ENCODE measurements at places on chromosomes 6 and 20.

DNA sequence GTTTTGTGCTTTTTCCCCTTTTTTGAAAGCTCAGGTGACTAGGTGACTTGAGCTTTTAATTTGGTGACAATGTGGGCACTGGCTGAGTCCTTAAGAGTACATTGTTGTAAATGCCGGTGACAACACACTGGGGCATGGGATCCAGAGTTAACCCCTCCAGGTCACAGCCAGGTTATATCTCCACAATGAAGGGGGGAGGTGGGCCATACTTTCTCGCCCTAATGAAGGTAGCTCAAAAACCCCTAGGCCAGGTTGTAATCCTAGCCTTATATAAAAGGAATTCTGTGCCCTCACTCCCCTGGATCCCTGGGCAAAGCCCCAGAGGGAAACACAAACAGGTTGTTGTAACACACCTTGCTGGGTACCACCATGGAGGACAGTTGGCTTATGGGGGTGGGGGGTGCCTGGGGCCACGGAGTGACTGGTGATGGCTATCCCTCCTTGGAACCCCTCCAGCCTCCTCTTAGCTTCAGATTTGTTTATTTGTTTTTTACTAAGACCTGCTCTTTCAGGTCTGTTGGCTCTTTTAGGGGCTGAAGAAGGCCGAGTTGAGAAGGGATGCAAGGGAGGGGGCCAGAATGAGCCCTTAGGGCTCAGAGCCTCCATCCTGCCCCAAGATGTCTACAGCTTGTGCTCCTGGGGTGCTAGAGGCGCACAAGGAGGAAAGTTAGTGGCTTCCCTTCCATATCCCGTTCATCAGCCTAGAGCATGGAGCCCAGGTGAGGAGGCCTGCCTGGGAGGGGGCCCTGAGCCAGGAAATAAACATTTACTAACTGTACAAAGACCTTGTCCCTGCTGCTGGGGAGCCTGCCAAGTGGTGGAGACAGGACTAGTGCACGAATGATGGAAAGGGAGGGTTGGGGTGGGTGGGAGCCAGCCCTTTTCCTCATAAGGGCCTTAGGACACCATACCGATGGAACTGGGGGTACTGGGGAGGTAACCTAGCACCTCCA, 2.2 kb upstream of the VEGFA start:
- no peak for DNase-seq

DNA sequence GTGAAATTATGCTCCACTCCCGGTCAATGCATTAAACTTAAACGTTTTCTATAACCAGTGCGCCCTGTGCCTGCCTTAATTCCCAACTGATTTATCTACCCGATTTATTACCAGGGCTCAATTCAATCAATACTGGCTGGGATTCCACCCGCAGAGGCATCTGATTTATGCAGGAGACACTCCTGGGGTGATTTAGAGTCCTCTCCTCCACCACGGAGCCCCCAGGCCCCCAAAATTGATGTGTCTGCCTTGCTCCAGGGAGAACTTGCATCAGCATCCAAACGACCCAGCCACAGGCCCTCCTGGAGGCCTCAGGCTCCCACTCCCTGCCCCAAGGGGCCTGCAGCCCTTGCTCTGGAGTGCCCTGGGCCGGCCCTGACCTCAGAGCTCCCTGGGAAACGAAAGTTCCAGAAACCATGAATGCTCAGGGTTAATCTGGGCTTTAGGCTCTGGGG, 29.5 kb downstream of the ANKRD60 start:
- DNase-seq = no peak

GRCh38 chr6:109139109-109139508, 43.8 kb downstream of the CEP57L1 start:
- DNase-seq = no peak

- no peak for DNase-seq
Observed at GRCh38 chr6:142296975-142297604, 4.7 kb upstream of the ADGRG6 start.

- no peak for DNase-seq
Observed at GRCh38 chr20:57970116-57970515, 258.3 kb downstream of the ANKRD60 start.

- DNase-seq = peak; percentile 25
Observed at GRCh38 chr6:26270903-26271667, 93.9 kb upstream of the BTN3A2 start.

GRCh38 chr6:157150076-157150475, 173.2 kb downstream of the TMEM242 start:
- no peak for DNase-seq

DNA sequence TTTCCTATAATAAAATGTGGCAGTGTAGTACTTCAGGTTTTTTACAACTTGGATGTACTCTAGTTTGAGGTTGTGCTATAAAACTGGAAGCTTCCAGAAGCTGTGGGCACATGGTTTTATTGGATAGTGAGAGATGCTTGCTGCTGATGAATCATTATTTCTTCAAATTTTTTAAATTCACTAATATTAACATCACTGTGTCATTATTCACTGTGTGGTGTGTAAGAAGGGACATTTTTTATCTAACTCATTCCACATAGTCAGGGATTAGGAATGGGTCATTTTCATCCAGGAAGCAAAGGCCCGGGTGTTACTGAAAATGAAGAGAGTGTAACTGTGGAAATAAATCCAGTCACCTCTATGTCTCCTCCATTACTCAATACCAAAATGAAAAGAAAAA, 421.0 kb downstream of the TENT5A start:
- no peak for DNase-seq

DNA sequence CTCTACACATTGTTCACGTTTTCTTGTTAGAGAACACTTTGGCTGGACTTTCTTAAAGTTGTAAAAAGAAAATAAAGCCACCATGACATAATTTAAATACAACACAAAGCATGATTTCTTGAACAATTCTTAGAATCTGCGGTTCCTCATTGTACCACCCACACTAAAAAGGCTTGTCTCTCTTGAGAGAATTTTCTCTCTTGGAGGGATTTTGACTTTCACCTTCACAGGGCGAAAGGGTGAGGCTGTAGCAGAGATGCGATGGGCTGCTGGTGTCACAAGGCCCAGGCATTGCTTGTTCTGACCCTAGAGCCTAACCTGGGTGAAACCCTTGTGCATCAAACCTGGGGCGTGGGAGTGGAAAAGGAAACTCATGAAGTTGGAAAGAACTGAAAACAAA, 122.7 kb upstream of the RIPOR2 start:
- no peak for DNase-seq

GRCh38 chr6:97705568-97705967, 422.6 kb upstream of the MMS22L start:
- DNase-seq = peak; percentile 35

DNA sequence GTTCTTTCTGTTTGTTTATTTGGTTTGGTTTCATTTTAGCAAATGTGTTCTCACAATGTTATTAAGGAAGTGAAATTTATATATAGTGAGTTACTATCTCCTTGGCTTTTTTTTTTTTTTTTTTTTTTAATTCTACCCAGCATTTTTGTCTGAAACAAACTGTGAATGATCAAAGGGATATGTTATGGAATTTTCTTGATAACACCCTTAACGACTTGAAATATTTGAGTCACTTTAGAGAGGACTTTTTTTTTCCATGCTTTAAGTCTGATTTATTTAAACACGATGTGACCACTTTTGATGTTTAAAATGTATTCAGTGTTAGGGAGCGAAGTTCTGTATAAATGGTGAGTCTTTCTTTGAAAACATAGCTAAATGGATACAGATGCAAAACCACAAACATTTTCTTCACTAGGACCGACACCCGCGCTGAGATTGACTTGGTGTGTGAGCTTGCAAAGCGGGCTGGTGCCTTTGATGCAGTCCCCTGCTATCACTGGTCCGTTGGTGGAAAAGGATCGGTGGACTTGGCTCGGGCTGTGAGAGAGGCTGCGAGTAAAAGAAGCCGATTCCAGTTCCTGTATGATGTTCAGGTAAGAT, 149.7 kb downstream of the MTHFD1L start:
- no peak for DNase-seq

DNA sequence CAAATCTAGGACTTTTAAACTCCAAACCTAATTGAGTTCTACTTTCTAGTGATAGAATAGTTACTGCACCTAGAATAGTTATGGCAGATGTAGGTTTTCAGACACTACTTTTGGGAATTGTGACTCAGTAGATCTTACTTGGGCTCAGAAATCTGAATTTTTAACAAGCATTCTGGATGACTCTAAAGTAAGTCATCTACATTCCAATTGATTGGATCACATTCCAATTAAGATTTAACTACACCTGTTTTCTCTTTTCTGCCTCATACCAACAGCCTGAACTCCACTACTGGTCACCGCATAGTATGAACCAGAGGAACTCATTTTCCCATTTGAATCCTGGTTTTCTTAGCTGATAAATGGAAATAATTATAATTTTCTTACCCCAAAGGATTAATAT, 49.5 kb upstream of the TFAP2D start:
- DNase-seq = no peak

GRCh38 chr6:134164300-134164699, 111.9 kb upstream of the SLC2A12 start:
- no peak for DNase-seq

GRCh38 chr20:35611482-35611881, 4.1 kb upstream of the SPAG4 start:
- DNase-seq = no peak

- no peak for DNase-seq
Observed at GRCh38 chr6:29815118-29815750, 12.4 kb upstream of the HLA-G start.

GRCh38 chr6:6790393-6790792, 201.9 kb downstream of the LY86 start:
- no peak for DNase-seq

GRCh38 chr6:162899148-162899547, 171.4 kb downstream of the PACRG start:
- no peak for DNase-seq

DNA sequence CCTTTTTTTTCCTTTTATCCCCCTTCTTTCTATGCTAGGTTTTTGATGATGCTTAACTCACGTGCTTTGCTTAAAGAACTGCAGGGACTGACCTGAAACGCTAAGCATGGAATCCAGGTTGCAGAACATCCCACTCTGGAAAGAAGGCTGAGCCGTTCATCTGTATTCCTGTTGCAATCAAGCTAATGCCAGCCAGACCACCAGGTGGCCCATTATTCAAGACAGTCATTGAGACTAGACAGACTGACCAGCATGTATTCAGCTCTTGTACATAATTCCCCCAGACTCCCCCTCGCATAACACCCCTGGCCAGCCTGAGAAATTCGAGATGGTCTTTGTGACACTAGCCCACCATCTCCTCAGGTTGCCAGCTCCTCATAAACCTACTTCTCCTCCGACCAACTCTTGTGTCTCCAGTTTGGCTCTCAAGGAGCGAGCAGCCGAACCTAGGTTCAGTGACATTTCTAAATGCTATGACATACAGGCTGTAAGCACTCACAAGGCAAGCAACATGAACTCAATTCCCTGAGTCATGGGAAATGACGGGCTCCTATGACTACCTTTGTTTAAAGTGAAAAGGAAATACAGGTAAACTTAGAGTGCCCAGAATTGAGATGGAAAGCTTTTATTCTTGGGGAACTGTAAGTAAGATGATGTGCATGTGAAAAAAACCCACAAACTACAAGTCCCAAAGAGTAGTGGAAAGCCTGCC, 309.3 kb upstream of the CDYL start:
- DNase-seq = peak; percentile 26

DNA sequence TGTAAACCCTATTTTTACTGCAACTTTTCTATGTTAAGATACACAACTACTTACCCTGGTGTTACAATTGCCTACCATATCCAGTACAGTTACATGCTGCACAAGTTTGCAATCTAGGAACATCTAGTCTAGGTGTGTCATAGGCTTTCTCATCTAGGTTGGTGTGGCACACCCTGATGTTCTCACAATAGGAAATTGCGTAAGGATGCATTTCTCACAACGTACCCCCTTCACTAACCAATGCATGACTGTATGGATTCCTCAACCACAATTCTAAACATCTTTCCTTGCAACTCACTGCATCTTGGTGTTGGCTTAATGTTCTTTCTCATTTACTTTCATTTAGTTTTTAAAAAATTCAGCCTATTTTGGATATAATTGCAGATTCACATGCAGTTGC, 31.6 kb downstream of the GJA10 start:
- no peak for DNase-seq

- peak; percentile 43 for DNase-seq
Observed at GRCh38 chr6:111478749-111479148, 4.3 kb downstream of the REV3L start.

DNA sequence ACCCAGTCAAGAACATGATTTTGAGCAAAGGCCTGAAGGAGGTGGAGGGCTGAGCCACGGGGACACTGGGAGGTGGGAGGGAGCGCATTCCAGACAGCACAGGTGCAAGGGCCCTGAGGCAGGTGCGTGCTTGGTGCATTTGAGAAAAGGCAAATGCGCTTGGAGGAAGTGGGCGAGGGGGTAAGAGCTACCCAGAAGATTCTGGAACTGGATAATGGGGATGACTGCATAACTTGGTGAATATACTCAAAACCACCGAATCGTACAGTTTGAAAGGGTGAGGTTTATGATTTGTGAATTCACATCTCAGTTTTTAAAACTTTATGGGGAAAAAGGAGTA, 9.8 kb downstream of the PREX1 start:
- no peak for DNase-seq

DNA sequence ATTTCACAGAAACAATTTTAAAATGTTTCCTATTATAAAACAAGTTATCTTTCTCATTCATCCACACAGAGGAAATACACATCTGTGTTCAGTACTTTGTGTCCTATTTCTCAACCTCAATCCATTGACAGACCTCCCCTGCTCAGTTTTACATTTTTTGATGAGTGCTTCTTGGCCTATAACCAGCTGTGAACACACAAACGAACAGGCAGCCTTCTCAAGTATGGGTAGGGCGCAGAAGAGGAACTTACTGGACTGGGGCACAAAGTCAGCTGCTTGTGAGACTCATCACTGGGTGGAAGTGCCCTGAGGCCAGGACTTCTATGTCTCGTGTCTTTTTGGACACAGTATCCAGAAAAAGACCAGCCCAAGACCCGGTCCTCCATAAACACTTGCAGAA, 2.8 kb downstream of the RPS6KA2 start:
- peak; percentile 33 for DNase-seq

- DNase-seq = no peak
Observed at GRCh38 chr6:144530118-144530517, 245.0 kb downstream of the UTRN start.

- DNase-seq = no peak
Observed at GRCh38 chr6:16168121-16168520, 39.2 kb downstream of the MYLIP start.

- no peak for DNase-seq
Observed at GRCh38 chr6:388202-388903, 3.2 kb upstream of the IRF4 start.

Measured in Ammon's horn (tissue), 1 donor.